Endodermal cell (in vitro differentiated cells): ENCODE measurements at places on chromosomes 7 and 10.

GRCh38 chr7:153388611-153389010 is 629.1 kb downstream of the ACTR3B start:
- no peak for DNase-seq

DNA sequence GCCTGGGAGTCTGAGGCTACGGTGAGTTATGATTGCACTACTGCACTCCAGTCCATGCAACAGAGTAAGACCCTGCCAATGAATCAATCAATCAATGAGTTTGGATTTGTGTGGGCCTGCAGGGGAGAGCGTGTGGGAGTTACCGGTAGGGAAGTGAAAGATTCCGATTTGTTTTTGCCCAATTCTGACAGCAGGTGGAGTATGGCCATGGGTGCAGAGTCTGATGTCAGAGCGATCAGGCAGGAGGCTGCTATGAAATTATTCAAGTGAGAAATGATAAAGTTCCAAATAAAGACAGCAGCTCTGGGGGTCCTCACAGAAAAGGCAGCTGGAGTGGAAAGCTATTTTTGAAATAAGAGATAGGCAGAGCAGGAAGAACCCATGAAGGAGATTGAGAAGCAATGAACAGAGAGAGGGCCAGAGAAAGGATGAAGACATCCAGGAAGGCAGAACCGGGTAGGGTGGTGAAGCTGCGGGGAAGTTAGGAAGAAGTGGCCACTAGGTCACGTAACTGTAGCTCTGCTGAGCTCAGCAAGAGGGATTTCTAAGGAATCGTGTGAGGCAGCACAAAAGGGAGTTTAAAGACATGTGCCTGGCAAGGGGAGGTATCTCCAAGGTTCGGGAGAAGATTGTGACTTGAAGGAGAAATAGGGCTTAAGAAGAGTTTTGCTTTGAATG is 93.7 kb upstream of the NMT2 start:
- DNase-seq, result no peak

DNA sequence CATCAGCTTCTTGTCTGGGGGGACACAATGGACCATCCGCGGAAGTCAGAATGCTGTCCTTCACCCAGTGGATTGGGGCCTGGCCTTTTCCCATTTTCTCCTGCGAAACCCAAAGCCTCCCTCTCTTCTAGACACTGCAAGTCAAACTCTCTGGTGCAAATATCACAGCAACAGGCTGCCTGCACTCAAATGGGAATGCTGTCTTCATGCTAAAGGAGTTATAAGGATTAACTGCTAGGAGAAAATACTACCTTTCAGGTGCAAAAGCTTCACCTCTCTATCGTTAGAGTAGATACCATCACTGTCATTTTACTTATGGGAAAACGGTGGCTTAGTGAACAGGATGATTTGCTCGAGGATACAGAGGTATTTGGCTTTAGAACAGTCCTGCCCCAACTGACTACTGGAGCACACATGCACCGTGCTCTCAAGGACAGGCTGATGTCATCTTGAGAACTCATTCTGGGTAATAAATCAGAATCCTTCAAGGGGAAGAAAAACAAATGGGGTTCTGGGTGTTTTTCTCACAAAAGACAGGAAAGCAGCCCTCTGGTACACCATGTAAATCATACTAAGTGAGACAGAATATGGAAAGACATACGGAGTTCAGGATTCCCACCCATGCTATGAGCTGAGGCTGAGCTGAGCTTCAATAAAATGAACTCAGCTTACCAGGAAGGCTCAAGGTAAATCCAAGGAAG is 100.9 kb downstream of the SAMD9 start:
- no peak for DNase-seq

DNA sequence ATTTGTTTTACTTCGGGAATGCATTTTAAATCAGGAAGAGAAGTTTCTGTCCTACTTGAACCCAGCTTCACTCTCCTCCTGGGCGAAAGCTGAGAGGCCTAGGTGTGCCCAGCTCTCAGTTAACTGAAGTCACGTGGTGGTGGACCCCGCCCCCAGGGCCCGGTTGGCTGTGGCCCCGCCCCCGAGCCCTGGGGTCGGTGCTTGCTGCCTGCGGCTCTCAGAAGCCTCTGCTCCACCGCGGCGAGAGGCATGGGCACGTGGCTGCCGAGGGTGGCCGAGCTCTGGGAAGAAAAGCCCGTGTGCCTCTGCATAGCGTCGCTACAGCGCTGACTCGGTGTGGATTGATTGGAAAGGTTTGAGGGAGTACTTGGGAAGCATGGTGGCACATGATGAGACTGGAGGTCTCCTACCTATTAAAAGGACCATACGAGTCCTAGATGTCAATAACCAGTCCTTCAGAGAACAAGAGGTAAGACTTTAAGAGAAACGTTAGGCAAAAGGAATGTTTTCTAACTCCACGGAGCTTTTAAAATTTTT is 34.1 kb downstream of the NET1 start:
- peak; percentile 98 for DNase-seq

- DNase-seq, result no peak
Measured at GRCh38 chr7:22447008-22447407, 53.0 kb downstream of the STEAP1B start.

- DNase-seq, result peak; percentile 90
Measured at GRCh38 chr10:70925377-70926225, 37.2 kb upstream of the PCBD1 start.

DNA sequence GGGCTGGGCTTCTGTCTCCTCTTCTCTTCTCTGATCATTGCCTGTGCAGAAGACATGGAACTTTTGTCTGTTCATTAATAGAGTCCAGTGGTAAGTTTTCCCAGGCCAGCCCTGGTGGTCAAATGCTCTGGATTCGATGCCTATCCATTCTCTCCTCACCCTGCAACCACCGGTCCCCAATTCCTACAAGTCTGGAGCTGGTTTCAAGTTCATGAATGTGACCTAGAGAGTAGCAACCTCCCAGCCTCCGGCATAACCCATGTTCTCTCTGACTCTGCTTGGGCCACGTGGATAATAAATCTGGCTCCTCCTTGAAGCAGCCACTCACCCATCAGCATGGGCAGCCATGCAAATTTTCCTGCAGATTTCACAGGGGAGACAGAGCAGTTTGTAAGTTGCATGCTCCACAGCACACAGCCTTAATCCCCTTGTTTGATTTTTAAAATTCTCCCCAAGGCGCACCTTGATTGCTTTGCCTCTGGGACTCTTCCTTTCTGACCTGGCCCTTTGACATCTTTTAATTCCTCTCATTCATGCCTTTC is 37.3 kb upstream of the PDZD8 start:
- no peak for DNase-seq

DNA sequence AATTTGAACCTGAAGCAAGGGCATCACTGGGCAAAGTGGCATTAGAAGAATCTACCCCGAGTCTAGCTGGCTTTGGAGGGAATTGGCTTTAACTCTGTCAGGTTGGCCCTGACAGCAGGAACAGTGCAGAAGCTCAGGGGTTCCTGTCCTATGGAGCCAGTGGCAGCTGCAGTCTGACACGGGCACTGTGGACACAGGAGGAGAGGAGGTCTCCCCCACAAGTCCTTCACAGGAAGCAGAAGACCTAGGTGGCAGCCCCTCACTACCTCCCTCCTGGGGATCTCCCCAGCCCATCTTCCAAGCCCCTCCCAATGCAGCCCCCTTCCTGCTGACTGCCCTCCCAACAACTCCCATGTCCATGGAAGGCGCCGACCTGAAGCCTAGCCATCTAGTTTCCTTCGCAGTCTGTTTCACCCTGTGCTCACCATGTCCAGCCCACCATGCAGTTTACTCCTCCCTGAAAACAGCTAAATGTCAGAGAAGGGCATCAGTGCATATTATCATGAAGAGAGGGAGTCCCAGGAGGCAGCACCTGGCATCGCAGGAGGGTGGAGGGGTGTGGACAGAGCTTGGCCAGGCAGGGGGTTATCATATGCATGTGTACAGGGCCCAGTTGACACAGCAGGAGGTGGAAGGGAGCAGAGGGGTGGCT is 17.9 kb upstream of the GDF10 start:
- peak; percentile 30 for DNase-seq

GRCh38 chr10:113563306-113564088 is 10.6 kb downstream of the HABP2 start:
- DNase-seq, result peak; percentile 94

DNA sequence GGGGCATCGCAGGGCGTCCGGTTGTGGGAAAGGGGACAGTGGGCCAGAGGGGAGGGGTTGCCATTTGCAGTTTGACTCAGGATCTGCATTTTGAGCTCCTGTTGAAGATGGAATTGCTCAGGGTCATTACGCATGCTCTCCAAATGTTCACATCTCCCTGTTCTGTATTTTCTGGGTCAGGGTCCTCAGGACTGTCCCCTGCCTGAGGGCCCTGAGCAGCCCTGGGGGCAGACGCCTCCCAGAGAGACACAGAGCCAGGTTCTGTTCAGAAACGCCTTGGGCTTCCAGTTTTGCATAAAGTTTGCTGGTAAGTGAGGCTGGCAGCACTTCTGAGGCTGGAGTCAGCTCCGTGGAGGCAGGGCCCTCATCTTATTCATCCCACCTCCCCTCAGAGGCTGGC is 34.1 kb upstream of the NUB1 start:
- DNase-seq, result no peak

DNA sequence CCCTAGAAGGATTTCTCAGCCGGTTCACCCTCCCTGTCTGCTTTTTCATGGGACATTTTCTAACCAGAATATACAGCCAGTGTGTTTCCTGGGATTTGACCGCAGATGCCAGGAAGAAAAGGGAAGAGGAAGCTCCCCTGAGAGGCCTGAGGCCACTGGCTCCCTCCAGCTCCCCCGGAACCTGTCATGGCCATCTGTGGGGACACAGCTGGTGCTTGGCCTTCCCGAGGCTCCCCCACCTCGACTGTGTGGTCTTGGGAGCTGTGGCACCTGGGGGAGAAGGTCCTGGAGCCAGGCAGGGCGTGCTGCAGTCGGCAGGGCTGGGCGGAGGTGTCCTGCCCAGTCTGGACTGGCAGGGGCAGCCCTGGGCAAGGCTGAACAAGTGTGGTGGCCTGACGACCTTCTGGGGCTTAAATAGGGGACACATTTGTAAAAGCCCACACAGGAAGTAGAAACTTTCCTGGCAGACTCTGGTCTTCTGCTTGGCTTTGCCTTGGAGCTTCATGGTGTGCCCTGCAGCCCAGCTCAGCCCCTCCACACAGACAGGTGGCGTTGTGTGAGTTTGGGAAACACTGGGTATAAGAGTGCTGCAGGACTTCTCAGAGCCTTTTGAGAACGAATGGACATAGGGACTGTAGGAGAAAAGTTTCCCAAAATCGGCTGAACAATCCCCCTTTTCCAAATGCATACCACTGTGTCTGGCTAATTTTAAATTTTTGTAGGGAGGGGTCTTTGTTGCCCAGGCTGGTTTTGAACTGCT is 6.8 kb downstream of the BRI3 start:
- no peak for DNase-seq

- DNase-seq, result no peak
Measured at GRCh38 chr7:142263598-142264380, 5.9 kb upstream of the PRSS58 start.

DNA sequence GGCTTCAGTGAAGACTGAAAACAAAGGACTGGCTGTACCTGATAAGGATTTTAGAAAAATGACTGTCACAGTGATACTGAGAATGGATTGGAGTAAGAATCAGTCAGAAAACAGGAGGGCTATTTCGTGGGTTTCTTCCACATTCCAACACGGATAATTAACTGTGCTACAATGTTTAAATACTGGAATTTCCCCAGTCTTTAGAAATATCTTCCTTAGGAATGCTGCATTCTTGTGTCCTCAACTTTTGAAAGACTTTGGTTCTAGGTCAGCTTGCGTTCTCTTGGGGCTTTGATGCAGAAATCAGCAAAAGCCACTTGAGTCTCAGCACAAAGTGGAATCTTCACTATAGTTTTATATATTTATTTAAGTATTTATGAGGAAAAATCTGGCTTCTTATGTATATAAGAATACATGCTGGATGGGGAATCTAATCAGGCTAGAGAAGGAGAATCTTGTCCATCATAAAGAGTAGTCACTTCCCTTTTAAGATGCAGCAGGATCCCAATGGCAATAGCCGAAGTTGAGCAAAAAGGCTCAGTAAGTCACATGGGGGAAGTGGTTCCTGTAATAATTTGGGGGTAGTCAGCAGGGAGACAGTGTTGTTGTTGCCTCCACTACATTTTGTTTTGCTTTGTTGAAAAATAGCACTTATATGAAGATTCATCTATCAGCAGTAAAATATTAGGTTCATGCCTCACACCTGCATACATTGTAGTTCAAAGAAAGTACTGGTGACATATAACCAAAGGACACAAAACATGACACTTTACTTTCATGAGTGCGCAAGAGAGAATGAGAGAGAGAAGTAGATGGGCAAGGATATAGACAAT is 86.0 kb downstream of the CH25H start:
- no peak for DNase-seq

- no peak for DNase-seq
Measured at GRCh38 chr10:34155812-34156211, 659.3 kb downstream of the PARD3 start.

DNA sequence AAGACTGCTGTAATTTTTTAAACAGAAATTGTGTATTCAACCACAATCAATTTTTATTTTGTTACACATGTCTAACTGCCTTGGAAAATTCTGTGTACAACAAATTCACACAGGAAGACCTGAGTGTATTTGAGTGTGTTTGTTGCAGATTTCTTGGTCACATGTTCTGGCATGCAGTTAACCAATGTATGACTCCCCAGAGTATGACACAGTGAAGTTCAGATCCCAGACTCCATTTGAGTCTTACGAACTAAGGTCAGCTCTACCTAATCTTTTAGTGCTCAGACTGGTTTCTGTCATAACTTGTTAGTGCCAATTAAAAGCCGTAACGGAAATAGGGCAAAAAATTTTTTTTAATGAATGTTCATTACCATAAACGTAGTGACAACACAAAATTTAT is 5.8 kb downstream of the GNAI1 start:
- no peak for DNase-seq

DNA sequence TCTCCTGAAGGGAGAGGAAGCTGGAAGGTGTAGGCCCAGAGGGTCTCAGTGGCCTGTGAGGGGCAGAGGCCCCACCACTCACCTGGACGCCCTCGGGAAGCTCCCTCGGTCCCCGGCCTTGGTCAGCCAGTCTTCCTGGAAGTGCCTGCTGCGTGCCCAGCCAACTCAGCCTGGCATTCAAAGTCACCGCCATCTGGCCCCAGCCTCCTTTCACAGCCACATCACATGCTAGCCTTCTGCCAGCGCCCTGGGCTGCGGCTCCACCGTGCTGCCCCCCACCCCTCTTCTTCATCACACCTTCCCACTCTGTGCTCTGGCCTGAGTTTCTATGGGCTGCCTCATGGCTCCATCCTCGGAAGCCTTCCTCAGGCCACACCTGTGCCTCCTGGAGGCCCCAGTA is 98.0 kb downstream of the ZMIZ1 start:
- DNase-seq, result no peak

DNA sequence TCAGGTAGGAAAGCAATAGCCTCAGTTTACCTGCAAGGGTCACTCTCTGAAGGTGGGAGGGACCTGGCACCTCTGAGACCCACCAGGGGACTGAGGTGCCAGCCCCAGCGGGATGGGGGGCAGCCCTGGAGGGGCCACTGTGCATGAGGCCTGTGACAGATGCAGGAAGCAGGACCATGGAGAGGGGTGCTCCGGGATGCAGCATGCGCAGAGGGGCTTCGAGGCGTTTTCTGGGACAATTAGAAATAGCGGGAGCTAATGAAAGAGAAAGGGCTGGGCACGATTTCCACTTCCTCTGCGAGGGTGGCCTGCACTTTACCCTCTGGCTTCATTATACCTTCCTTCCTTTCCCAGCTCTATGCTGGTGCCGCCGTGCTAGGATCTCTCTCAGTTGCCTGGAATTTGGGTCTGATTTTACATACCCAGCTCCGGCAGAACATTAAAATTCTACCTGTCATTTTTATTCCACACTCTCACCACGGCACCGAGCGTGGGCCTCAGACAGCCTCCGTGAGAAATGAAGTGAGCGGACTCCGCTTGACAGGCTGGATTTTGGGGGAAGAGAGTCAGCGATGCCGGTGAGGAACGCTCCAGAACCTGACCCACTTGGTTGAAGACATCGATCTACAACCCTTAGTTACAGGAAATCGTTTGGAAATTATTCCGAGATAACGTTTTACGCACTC is 333.9 kb upstream of the PFKP start:
- DNase-seq, result no peak
